ENCODE measurements at places on chromosomes 12 and 14.

DNA sequence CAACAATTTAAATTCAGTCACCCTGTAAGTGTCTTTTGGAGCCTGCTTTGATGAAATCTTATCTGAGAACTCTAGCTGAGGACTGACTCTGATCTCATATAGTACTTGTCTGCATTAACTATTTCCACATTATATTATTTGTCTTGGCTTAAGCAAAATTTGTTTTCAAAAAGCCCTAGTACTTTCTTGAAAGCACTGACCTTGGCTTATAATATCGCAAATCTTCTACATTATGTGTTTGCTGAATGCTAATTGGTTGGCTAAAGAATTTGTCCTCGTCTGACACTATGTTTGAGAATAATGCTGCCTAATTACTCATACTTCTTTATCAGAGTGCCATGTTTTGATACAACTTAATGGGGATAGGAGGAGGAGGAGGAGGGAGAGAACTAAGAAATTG is 46.9 kb upstream of the FLRT2 start:
- DNase-seq, result no peak

GRCh38 chr14:59308673-59309072 is 120.2 kb downstream of the DAAM1 start:
- DNase-seq, result no peak

GRCh38 chr12:83476695-83477690 is 790.3 kb downstream of the TMTC2 start:
- DNase-seq, result no peak

DNA sequence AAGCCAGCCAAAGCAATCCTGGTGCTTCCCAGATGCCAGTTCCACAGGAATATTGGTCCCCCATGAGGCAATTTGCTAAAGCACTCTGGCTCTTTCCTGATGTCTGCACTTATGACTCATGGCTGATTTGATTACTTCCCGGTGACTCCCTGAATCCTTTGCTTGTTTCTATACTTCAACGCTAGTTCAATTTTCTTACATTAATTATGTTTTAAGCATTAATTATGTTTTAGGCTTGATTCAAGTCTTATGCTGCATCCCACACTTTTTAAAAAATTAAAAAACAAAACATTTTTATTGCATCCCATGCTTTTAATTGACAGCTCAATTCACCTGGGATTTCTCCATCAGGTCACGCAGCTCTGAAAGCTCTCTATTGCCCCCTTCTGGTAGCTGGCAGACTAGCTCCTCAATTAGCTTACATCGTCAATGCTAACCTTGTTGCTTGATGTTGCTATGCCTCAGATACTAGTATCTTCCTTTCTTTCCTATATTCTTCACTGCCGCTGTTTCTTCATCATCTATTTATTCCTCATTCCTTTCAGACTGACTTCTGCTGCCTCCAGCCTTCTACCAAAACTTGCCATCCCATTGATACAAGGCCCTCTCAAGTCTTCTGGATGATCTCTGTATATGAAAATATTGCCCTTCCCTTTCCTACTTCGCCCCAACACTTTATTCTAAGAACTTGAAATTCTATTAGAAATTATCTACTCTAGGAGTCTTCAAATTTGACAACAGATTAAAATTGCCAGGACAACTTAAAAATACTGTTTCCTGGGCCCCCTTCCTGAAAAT is 32.0 kb downstream of the TSHR start:
- peak; percentile 46 for DNase-seq

- peak; percentile 37 for DNase-seq
Measured at GRCh38 chr12:2853626-2854025, 3.2 kb downstream of the TEX52 start.

DNA sequence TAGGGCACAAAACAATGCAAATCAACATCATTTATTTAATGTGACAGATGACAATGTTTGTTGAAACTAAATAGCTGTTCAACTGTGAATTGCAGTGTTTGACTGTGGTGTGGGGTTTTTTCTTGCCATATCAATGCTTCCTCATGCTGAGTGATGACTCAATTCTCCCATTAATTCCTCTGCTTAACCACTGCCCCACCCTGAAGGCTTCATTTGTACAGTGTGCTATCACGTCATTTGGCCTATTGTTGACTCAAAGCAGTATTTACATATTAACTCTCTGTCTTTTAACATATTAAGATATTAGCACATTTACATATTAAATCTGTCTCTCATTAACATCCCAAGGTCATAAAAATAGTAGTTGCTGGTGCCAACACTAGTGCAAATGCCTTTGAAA is 164.8 kb upstream of the NRXN3 start:
- DNase-seq, result no peak

GRCh38 chr14:52429451-52429850 is 115.3 kb downstream of the PTGER2 start:
- DNase-seq, result no peak

DNA sequence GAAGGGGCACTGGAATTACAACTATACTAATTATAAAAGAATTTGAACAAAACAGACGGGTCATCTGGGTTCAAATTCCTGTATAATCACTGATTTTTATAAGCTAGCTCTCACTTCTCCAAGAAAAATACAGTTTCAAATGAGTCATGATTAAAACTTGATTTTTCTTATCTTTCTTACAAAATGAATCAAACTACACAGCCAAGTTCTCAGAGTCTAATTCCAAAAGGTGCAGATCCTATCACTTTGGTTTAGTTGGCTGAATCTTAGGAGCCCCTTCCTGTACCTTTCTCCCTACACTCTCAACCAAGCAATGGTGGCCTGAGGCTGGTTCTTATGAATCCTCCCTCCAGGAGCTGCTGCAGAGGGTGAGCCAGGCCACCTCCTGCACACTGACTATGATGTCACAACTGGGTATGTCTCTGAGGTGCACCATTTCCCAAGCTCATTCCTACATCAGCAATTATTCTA is 43.8 kb upstream of the BMP4 start:
- no peak for DNase-seq

GRCh38 chr14:90551733-90552464 is 155.1 kb downstream of the CALM1 start:
- DNase-seq, result no peak

DNA sequence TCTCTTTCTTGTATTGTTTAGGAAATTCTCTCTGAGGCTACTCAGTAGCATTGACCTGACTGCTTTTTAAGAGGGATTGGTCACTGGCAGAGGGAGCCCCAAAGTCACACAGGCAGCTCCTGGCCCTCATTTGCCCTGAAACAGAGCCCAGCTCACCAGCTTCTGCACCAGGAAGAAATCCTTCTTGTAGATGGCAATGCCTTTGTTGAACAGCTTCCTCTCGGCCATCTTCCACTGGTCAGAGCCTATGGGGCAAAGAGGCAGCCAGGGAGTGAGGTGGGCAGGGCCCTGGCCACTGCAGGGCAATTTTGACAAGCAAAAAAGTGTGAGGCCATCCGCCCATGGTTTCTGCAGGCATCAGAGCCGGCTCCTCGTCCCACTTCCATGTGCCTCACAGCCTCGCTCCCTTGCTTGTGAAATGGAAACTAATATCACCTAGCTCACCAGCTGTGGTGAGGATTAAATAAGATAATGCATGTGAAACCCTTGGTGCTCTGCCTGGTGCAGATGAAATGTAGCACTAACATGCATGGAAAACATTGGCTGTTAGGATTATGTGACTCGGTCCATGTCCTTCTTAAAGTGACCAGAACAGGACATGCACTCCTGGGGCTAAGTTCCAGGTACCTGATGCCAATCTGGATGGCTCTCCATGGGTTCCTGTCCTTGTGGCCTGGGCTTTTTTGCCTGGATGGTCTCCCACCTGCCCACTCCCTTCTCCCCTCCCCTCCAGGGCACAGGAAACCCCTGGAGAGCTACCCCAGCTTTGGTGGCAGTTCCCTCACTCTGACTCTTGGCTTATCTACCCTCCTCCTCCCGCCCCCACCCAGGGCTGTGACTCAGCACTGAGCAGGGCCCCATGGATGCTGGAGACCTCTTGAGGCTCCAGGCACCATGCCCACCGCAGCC is 11.2 kb upstream of the PNMA1 start:
- DNase-seq, result no peak

GRCh38 chr12:115835445-115835844 is 442.0 kb downstream of the MED13L start:
- DNase-seq, result no peak

DNA sequence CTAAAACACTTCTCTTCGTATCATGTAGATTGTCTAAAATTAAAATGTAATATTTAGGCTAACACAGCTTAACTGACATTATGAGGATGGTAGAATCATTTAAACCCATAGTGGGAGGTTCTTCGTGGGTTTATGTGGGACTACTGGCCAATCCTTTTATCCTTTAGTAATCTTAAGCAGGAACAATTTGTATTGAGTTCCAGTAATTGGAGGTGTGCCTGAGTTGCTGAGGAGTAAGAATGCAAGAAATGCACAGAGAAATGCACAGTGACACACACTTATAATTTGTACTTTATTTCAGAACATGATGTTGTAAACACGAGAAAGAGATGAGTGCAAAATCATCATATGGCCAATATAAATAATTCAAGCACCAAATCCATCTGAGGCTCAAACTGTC is 22.3 kb downstream of the OTOGL start:
- no peak for DNase-seq

GRCh38 chr14:70186900-70187451 is 1.8 kb downstream of the SLC8A3 start:
- DNase-seq, result no peak

DNA sequence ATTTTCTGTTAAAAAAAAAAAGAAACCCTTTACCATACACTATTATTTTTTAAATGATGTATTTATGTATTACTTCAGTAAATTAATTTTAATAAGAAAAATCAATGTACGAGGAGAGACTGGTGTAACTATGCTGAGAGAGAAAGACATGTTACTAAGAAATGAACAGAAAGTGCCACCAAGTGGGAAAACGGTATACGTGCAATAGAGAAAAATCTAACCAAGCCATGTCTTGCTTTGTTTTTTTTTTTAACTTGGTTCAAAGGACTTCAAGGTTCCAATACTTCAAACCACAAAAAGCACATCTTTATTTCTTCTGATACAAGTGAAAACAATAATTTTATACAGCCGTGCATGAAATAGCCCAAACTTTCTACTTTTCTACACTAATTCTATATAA is 22.9 kb downstream of the NDUFA12 start:
- DNase-seq, result no peak

DNA sequence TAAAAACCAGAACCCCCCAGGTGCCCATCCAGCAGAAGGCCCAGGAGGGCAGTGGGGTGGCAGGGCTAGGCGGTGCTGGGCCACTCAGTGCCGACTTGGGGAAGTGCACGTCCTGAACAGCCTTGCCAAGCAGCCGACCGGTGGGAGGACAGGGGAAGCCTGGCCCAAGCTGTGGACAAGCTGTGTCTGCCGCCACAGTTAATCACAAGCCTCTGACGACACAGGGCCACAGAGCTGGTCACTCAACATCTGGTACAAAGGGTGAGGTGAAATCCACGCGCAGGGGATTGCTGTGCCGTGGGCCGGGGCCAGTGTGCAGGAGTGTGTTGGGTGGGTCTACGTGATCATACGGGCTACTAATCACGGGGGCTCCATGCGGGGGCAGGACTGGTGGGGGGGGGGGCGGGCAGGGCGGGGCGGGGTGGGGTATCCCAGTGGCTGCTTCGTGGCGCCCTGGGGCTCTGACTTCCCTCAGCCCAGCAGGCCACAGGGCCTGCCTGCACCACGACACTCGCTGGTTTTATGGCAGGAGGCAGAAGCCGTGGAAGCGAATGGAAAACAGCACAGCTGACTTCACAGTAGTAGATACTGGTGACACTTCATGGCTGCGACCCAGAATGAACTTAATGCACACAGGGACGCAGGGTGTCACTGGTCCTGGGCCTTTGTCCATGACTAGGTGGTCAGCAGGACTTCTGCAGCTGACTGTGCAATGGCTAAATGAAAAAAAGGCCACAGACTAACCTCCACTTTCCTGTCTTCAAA is 10.2 kb downstream of the AMN start:
- DNase-seq, result no peak

GRCh38 chr12:78759367-78759766 is 105.2 kb upstream of the SYT1 start:
- DNase-seq, result no peak

DNA sequence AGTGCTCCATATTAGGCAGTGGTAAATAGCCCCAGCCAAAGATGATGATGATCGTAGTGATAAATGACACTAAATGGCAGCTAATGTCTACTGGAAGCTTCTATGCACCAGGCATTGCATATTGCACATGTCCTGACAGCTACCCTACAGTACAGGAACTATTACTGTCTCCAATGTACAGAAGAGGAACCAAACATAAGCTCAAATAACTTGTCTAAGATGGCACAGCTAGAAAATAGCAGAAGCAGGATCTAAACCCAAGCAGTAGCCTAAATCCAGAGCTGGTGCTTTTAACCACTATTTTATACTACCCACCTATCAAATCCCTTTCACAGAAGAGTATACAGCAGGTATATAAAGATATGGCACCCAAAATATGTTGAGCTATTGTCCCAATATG is 28.9 kb downstream of the ESR2 start:
- no peak for DNase-seq

DNA sequence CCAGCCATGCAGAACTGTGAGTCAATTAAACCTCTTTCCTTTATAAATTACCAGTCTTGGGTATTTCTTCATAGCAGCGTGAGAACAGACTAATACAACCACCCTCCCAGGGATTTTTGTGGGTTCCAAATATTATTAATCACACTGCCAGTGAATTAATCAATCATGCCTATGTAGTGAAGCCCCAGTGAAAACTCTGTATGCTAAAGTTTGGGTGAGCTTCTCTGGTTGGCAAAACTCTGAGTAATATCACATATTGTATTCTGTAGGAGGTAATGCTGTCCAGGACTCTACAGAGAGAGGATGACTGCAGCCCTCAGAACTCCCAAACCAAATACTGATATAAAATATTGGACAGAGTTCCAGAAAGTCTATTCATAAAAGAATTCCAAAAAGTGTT is 216.9 kb downstream of the RPAP3 start:
- DNase-seq, result no peak

DNA sequence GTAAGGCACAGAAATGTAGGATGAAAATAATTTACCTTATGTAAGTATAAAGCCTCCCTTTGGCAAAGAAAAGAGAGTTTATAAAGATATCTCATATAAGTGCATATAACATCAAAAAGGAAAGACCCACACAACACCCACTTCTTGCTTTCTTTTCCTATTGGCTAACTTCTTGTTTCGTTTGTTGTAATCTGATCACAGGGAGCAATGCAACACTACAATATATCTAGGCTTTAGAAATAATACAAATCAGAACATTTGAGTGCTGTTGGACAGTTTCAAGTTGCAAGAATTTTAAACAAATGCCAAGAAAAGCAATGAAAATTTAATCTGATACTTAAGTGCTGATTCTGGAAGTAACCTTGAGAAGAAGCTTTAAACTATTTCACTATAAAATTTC is 1.3 kb downstream of the FGD6 start:
- DNase-seq, result no peak

Measured in NCI-H1930 (cell line).